Fibroblast of lung (primary cell): ENCODE measurements at places on chromosomes 5 and 9. TPM values are rescaled to one million over a fixed set of nuclear protein-coding genes. Genes with fewer than 3 reads are reported as not detected.
A peak's percentile ranks its signal among the peaks of the same experiment; 100 is the strongest.

PGGT1B gene
- total RNA-seq, result 12.4 and 13.6 TPM in 2 replicates

NEUROG1 gene
- total RNA-seq, result not detected in 2 replicates

NUDCD2 gene
- 6.4 and 7.4 TPM in 2 replicates for total RNA-seq

PHF2 gene
- 12.1 and 13.4 TPM in 2 replicates for total RNA-seq

IPO11 gene
- total RNA-seq, result 23.6 and 28.2 TPM in 2 replicates

GRCh38 chr5:160347448-160347847 is 23.0 kb downstream of the C1QTNF2 start:
- DNase-seq, result no peak

DNA sequence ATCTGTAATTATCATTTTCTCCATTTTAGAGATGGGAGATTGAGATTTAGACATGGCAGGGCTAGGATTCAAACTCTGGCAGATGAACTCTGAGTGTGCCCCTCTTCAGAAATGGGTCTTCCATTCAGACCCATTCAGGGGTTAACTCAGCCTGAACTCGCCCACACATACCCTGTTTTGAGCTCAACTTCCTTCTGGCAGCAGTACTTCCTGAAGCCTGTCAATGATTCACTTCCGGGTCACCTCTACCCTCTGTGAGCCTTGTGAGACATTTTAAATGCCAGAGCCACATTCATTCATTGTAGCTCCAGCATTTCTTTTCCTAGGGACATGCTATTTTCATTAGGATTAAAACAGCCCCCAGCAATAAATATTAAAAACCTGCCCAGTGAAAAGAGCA is 209.3 kb upstream of the SLC24A2 start:
- peak; percentile 19 for DNase-seq

DNA sequence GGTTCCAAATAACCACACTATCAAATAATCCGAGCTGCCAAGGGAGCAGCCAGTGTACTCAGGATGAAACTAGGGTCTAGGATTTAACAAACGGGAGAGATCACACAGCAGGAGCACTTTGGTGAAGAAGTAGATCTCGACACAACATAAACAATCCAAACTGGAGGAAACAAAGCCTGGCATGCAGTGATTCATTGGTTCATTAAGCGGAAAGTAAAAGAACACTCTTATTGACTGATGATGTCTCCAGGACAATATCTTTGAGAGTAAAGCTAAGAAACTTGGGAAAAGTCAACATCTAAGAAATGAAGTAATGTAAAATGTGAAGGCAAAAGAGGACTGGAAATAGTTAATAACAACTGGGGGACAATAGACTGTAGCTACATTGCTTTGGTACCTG is 1478.3 kb upstream of the CDH9 start:
- no peak for DNase-seq

DNA sequence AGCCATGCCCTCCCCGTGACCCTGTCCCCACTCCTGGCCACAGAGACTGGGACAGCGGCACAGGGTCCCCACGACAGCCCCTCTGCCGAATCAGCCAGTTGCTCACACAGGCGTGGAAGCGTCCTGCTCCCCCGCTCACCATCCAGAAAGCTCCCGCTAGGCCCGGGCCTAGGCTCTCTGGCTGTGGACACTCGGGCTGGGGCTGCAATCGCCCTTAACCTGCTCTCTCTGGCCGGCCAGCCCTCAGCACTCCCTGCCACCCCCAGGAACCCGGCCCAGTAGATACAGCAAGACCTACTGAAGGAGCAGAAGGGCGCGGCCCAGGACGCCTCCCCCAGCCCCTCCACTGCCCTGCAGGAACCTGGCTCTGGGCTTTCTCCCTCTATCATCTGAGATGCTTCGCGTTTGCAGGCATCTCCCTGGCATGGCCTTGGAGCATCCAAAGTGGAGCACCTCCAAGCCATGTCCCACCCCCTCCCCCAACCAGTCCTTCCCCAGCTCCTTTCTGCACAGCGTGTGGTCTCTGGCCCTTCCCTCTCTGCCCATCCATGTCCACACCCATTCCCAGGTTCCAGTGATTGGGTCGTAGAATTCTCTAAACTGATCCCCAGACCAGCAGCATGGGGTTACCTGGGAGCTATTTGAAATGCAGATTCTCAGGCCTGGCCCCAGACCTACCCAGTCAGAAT is 113.7 kb upstream of the LMX1B start:
- no peak for DNase-seq

GRCh38 chr5:122420537-122421236 is 108.7 kb downstream of the SNCAIP start:
- no peak for DNase-seq

GRCh38 chr9:22342491-22343217 is 104.0 kb upstream of the DMRTA1 start:
- peak; percentile 32 for DNase-seq

GRCh38 chr5:154162539-154163151 is 27.9 kb upstream of the GALNT10 start:
- DNase-seq, result no peak

GRCh38 chr9:98875536-98875935 is 68.1 kb downstream of the GALNT12 start:
- no peak for DNase-seq

GRCh38 chr5:139462586-139463276 is at the start of gene ECSCR:
Gene ECSCR, minus strand, starts transcription at chr5:139462743. Its CDS starts 73 bp downstream, at chr5:139462670.
- DNase-seq, result peak; percentile 37

DNA sequence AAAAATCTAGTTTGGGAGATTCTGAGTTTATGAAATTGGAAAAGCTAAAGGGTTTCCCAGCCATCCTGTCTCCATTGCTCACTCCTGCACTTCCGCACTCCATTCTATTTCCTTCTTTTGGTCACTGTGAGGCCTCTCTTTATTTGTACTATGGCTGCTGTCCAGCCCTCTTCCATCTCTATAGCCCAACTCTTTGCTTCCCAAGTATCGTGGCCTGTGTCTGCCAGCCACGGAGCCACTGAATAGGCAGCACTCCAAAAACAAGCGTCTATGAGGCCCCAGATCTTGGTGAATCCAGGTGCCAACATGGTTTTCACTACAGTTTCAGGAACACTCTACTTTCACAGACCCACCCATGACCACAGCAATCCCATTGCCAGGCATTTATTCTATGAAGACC is 37.2 kb downstream of the GRAMD2B start:
- no peak for DNase-seq

GRCh38 chr5:133298447-133298846 is 246.6 kb downstream of the HSPA4 start:
- no peak for DNase-seq

DNA sequence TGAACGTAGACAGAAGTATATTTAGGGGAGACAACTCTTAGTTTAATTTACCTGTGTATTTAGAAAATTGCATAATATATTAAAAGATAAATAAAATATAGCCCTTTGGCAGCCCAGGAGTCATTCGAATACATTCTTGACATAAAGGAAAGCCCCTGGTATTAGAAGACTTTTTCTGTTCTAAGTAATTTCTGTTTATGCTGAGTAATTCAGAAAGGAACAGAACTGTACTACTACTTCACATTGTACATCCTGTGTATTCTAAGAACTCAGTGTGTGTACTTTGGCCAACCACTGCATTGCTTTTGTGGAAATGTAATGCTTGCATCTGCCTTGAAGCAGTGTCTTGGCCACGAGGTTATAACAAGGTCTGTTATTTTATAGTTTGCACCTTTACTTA is 136.4 kb downstream of the KDM4C start:
- DNase-seq, result no peak

DNA sequence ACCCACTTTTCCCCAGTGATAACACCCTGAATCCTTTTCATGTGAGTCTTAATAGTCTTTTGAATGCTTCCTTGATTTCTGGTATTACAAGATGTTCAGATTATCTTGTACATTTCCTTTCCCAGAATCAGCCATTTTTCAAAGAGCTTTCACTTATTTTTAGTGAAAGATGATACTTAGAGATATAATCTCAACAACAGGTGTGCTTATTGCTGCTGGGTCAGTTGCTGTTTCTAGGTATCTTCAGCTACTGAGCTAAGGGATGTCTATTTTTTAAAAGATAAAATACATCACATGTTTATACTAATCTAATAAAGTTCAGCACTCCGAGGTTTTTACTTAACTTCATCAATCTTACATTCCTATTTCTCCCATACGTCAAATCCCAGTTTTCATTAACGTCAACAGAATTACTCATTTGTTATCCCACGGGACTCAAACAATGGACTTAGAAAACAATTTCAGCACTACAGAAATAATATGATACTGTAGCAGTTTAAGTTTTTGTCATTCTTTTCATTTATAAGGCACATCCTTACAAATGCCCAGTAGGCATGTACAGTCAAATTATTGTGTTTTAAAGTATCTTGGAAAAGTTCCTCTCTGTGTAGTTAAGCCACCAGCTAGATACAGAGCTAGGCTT is 9.0 kb downstream of the PCDHAC1 start:
- no peak for DNase-seq

DNA sequence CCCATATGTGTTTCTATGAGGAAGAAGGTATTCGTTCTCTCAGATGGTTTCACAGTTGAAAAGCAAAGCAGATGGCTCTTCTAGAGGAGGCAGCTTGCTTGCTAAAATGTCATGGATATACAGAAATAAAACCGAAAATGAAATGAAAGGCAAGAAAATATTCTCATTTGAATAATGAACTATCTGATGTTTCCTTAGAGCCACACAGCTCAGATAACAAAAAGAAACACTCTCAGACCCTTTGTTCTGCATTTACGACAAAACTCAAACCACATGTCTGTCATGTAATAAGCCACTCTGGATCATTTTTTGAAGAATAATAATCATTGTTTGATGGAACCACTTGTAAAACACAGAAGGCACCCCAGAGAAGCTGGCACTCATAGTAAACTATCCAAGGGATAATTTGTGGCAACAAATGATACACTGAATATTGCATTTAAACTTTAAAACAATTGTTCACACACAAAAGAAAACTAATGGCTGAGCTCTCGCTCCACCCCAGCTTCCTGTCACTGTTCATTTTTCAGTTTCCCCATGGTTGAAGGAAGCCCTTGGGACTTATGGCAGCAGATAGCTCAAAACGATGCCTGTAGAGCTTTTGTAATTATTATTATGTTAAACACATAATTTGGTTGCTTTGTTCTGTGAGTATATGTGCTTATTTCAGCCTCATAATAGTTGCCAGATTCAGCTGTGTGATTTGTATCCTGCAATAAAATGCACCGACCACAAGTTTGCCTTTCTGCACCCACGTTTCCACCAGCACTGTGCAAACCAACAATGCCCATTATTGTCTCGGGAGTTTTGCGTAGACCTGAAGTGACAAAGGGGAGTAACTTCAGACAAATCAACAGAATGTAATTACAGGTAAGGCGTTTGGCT is 256.0 kb downstream of the TMEM167A start:
- no peak for DNase-seq

- DNase-seq, result no peak
These were observed 87.5 kb downstream of the TRPM6 start for GRCh38 chr9:74800226-74800625.

- no peak for DNase-seq
These were observed 532.2 kb downstream of the CHSY3 start for GRCh38 chr5:130436430-130436829.

DNA sequence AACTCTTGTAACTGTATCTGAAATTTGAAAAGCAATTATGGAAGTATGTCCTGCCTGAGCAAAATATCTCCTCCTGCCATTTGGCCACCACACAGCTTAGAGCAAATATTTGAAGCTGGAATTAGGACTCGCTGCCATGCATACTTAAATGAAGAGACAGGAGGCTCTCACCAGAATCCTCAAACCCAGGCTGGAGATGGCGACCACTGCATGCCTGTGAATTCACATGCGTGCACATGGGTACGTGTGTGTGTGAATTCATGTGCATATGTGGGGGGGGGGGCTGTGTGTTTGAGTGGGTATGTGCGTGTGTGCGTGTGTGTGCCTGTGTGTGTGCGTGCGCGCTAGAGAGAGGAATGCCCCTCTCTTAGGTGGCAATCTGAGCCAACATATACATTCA is 84.1 kb upstream of the IRX1 start:
- DNase-seq, result no peak

DNA sequence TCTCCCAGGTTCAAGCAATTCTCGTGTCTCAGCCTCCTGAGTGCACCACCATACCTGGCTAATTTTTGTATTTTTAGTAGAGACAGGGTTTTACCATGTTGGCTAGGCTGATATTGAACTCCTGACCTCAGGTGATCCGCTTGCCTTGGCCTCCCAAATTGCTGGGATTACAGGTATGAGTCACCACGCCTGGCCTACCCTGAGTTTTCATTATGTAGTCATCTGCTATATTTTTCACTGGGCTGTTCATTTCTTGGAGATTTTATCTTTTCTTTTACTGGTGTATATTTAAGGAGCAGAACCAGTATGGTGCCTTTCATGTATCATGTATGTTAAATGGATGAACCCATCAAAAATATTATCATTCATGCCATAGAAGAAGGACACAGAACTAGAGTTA is 377.0 kb upstream of the ACTBL2 start:
- no peak for DNase-seq

DNA sequence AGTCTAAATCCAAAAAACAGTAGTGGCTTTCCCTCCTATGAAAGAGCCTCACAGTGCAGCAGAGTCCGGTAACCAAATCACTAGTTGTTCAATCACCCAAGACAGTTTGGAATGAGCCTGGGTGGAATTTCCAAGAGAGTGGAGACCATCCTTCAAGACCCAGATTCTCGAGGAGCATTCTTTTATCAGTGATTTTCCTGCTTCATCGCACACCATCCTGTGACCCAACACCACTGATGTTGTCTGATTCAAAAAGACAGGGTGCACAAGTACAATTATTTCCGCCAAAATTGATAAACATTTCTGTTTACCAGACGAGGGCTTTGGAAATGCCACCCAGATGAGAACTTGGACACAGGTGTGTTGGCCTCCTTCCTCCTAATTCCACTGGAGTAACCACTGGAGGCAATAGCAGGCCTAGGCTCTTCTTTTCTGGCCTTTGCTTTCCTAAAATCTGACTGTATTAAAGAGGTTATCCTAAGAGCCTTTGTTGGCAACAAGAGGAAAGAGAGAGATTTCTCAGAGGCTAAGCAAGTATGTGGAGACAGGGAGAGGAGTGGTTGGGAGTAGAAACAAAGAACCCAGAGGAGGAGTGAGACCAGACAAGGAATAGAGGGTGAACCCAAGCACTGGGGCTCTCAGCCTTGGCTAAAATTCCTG is 56.3 kb upstream of the S1PR3 start:
- DNase-seq, result no peak

DNA sequence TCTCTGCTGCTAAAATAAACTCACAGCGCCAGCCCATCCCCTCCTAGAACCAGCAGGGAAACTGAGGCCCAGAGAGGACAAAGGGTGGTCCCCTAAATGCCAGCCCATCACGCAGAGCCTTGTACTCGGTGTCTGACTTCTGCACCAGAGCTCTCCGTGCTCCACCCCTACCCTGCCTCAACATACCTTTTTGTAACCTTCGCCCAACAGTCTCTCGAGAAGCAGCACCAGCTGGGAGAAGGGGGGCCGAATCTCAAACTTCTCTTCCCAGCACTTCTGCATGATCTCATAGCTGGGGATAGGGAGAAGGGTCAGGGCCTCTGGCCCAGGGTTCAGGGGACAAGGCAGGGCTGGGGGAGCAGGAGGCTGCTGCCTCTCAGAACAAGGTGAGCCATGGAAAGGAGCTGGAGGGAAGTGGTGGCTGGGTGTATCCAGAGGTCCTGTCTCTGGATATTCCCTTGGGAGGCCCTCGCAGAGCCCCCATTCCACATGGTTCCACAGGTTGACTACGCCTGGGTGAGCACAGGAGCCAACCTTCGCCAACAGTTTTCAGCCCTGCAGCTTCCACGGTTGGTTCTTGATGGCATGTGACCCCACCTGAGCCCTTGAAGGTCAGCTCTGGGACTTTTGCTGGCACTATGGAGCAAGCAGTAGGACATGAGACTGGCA is 32.3 kb upstream of the CSF1R start:
- no peak for DNase-seq
